ENCODE measurements at places on chromosomes 3 and 15.
A peak's percentile ranks its signal among the peaks of the same experiment; 100 is the strongest.

- DNase-seq: no peak
Measured at GRCh38 chr3:168425936-168426595, 330.3 kb upstream of the GOLIM4 start.

GRCh38 chr3:125154800-125155269, 57.7 kb downstream of the SLC12A8 start:
- DNase-seq: no peak

DNA sequence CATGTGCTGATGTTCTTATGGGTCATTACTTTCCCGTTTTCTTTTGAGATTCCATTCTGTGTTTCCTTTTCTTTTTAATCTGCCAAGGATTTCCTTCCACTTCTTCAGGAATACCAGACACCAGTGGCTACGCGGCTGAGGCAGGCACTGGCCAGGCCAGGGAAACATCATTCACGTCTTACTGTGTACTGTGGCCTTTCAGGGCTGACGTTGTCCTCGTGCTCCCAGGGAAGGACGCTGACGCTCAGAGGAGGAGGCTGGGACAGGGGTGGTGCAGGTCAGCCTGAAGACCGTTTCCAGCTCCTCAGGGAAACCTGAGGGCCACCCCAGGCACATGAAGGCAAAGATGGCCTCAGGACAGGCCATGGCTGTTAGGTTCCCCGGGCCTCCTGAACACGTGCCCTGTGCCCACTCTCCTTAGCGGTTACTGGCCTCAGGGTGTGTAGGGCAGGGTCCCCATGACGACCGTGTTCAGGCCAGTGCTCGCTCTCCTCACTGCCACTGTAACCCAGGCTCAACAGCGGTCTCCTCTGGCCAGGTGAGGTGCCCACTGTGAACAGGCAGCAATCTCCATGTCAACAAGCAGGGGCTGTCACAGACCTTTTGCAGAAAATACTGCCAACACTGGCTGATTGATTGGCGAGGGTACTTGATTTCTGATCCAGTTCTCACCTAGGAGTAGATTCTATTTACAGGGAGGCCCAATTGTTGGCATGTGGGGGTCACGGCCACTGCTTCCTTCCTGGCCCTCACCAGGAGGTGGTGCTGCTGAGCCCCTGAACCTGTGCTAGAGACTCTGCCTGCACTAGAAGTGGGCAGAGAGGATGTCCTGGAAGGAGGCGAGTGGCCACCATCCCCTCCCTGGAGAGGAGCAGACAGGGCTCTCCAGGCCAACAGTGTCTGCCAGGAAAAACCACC, 169.5 kb downstream of the ATP10A start:
- DNase-seq: no peak

DNA sequence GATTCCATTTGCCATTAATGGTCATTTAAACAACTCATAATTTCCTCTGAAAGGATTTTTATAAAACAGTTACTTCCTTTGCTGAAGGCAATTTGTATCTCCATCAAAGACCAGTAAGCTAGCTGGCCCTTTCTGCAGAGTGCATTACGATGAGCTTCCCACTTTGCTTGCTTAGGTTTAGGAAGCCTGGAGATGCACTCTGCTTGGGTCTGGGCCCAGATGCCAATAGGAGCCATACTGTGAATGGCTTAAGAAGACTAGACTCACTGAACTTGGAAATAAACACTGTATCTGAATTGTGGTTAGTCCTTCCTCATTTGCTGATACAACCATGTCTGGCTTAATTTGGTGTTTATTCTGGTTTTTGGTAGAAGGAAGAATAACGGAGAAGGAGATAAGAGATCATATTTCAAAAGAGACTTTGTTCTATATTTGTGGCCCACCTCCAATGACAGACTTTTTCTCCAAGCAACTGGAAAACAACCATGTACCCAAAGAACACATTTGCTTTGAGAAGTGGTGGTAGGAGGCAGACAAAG, 38.1 kb downstream of the OXNAD1 start:
- DNase-seq: no peak

DNA sequence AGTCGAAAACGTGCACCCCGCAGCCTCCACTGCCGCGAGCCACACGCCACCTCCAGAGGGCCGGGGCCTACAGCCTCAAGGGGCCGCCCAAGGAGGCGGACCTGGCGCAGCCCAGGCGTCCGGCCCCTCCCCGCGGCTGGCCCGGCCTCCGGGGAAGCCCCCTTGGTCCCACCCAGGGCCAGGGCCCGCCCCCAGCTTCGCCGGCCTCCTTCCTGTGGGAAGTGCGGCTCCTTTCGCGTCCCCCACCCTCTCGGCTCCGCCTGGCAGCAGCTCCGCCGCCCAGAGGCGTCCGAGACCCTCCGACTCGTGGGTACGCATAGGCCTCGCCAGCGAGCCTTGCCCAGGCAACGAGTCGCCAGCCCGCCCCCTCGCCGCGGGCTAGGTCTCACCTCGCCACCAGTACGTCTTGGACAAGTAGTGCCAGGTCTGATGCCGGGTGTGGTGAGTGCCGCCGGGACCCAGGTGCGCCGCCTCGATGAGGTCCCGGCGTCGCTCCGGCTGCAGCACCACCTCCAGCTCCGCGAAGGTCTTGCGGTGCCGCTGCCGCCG, 642 bp downstream of the ZBTB11 start:
- peak; percentile 86 for DNase-seq

GRCh38 chr3:135226057-135226456, 431.0 kb downstream of the EPHB1 start:
- no peak for DNase-seq

- DNase-seq: peak; percentile 15
Measured at GRCh38 chr15:42494998-42495360, 455 bp upstream of the SNAP23 start.

- no peak for DNase-seq
Measured at GRCh38 chr3:44342176-44342790, 3.7 kb downstream of the TCAIM start.

DNA sequence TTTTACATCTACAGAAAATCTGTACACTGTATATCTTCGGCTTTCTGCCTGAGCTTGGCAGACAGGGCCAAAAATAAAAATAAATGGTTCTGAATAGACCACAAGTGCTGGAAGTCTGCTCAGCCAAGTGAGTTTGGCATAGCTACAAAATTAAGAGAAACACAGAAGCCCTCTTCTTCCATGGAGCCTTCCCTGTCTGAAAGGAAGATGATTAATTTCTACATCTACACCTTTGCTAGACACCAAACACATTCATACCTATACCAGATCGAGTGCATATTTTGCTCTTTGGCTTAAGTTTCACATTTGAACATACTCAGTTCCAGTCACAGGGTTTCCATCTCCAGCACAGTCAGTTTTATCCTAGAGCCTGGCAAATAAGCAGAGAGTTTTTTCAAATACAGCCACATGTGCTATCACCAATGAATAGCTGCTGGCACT, 224.6 kb downstream of the GREM1 start:
- DNase-seq: no peak

DNA sequence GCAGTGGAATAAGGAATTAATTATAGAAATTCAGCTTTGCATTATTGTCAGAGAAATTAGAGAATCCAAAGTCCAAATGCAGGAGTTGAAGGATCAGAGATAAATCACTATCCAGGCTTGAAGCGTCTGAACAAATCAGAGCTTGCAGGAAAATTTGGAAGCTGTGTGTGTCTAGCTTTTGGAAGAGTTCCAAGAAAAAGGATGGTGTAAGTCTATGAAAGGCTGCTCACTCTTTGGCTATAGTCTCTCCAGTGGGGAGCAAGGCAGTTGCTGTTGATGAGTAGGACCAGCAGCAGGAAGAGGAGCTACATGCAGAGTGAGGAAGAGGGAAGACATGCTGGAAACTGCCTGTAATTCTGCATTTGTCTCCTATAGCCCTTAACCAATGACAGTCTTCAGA, 464.3 kb upstream of the GRM7 start:
- no peak for DNase-seq

DNA sequence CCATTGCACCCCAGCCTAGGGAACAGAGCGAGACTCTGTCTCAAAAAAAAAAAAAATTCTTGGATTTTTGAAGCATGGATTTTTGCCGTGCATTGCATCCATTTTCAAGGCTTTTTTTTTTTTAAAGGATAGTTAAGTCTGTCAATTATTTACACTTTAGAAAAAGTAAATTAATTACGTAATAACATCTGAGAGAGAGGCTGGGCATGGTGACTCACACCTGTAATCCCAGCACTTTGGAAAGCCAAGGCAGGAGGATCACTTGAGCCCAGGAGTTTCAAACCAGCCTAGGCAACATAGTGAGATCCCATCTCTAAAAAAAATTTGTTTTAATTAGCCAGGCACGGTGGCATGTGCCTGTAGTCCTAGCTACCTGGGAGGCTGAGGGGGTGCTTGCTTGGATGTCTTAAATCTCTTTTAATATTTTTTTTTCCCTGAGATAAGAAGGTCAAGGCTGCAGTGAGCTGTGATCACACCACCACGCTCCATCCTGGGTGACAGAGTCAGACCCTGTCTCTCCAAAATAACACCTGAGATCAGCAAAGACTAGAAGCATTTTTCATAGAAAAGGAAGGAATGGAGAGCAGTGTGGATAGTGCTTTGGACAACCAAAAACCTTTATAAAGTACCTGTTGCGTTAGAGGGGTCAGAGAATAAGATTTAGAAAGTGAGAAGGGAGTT, 6.8 kb upstream of the SENP7 start:
- DNase-seq: no peak

DNA sequence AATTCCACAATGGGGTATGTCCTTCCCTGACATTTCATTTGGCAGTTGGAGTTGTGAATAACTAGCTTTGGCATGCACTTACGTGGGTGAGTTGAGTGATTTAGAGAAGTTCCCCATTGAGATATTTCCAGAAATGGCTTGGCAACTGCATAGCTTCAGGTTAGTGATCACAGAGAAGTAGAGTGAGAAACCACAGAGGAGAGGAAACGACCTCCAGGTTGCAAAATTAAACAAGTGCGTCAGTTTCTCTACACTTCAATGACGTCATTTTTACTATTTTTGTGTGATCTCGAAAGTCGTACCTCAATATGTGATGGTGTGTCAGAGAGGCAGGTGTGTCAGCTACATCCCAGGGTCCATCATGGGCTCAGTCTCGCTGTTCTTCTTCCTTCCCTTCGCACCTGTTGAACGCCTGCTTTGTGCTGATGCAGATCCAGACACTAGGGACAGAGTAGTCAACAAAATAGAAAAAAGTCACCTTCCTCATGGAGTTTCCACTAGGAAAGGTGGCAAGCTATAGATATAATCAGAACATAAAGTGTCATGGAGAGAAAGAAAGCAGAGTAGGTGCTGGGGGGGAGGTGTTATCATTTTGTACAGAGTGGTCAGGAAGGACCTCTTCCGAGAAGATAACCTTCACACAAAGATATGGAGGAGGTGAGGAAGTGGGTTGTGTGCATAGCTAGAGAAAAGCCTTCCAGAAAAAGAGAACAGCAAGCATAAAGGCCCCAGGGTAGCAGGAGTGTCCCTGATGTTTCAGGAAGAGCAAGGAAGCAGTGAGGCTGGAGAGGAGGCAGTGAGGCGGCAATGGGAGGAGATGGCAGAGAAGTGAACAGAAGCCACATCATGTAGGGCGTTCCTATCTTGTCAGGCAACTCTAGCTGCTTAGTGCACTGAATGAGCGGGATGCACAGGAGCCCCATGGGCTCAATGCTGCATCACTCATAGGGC, 75.6 kb downstream of the MCTP2 start:
- no peak for DNase-seq

GRCh38 chr3:53354945-53355498, 7.7 kb upstream of the DCP1A start:
- DNase-seq: no peak

DNA sequence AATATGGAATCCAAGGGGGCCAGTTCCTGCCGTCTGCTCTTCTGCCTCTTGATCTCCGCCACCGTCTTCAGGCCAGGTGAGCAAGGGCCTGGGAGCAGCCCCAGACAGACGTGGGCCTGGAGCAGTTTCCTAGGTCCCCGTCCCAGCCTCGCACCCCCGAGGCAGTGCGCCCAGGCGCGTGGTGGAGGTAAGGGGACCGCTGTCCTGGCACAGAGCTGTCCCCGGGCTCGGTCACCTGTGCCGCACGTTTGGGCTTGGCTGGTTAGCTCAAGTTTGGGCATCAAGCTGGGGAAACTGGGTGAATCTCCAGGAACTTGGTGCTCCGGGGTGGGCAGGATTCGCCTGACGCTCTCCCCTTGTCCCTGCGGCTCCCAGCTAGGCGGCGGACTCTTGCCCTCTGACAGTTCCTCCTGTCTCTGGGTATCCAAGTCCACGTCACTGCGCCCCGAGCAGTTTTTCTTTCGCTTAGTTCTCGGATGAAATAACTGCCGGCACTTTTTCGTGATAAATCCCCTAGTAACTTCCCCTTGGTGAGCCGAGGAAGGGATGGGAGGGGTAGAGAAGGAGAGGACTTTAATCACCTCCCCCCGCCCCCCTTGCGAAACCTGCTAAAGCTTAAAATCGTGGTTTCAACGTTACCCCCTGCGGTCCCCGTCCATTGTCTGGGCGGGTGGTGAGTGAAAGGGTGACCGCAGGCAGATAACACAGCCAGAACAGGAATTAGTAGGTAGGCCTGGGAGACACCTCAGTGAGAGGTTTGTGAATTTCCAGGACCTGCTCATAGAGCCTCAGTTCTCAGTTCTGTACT, 901 bp downstream of the ALCAM start:
- DNase-seq: peak; percentile 43

- DNase-seq: no peak
Measured at GRCh38 chr3:101602731-101603130, 28.8 kb downstream of the PCNP start.

GRCh38 chr3:100613721-100614390, 4.5 kb downstream of the ADGRG7 start:
- peak; percentile 36 for DNase-seq

GRCh38 chr3:24290596-24290995, 204.1 kb downstream of the THRB start:
- DNase-seq: no peak

- DNase-seq: no peak
Measured at GRCh38 chr15:66879531-66880368, 177.7 kb downstream of the SMAD6 start.

GRCh38 chr3:47950453-47951169, 65.6 kb downstream of the MAP4 start:
- no peak for DNase-seq

- no peak for DNase-seq
Measured at GRCh38 chr3:26118165-26118564, 328.3 kb downstream of the OXSM start.

GRCh38 chr3:105356988-105357387, 9.7 kb upstream of the ALCAM start:
- DNase-seq: no peak

DNA sequence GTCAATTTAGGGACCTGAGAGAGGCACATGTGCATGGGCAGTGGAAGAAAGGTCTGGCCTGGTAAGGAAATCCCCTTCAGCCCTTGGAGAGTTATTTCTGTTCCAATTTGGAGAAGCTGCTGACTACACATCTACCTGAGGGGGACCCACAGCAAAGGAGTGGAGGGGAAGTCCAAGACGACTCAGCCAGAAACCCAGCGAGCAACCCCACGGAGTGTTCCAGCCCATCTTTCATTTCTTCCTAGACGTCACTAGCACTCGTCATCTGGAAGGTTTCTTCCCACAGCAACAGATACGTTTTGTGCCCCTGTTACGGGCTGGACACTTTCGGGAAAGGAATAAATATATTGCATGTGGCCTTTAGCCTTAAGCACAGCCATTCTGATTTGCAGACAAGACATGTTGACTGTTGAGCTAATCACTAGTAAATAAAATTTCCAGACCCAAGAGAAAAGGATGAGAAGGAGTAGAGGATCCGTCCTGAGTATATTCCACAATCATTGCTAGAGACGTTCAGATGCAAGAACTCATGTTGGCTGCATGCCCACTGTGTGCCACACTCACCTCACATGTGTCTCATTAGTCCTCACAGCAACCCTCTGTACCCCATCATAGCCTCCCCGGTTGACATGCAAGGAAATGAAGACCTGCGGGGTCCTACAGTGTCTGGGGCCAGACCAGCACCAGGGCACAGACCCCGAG, 7.8 kb upstream of the FAM174B start:
- DNase-seq: no peak

All from HuH-7.5 (cell line).